ENCODE measurements at places on chromosomes 5 and 9. TPM values are rescaled to one million over a fixed set of nuclear protein-coding genes. Genes with fewer than 3 reads are reported as not detected.

Gene PCDHA5
- total RNA-seq = not detected

Gene CDH9
- 0.13 TPM for total RNA-seq

Gene OTP
- 0.24 TPM for total RNA-seq

Gene DMRT1
- not detected for total RNA-seq

Gene ADAMTS12
- total RNA-seq = 82.2 TPM

Gene FGD3
- total RNA-seq = not detected

Gene RAD50
- 16.0 TPM for total RNA-seq

Gene NUTM2F
- total RNA-seq = not detected

Gene FOXD4L3
- not detected for total RNA-seq

Gene LCNL1
- total RNA-seq = not detected

Gene WNT8A
- not detected for total RNA-seq

Gene NR5A1
- total RNA-seq = not detected

Gene BRD8
- total RNA-seq = 68.6 TPM

Gene DMRT3
- not detected for total RNA-seq

Gene SPATA31A3
- not detected for total RNA-seq

Gene ANGPTL2
- total RNA-seq = 10.1 TPM

Gene MYMK
- 1.0 TPM for total RNA-seq

Gene VCAN
- total RNA-seq = 261 TPM

Gene DEPDC1B
- 10.0 TPM for total RNA-seq

Gene CCL21
- total RNA-seq = not detected

Gene CTSV
- 2.1 TPM for total RNA-seq

Gene TTC16
- total RNA-seq = not detected

Gene SLC6A18
- total RNA-seq = not detected

Gene GARIN3
- total RNA-seq = not detected

Gene C9orf153
- total RNA-seq = not detected

Gene MLANA
- not detected for total RNA-seq

Gene SLC25A48
- total RNA-seq = not detected

Gene TRIM36
- total RNA-seq = 1.4 TPM

Gene FOXD4L4
- total RNA-seq = 0.08 TPM

Gene CCDC112
- 5.0 TPM for total RNA-seq

Gene DMRT2
- total RNA-seq = not detected

Gene IFNA13
- total RNA-seq = not detected

Gene VLDLR
- total RNA-seq = 6.0 TPM

Gene HAND1
- not detected for total RNA-seq

Gene FBP2
- not detected for total RNA-seq

Gene COL5A1
- 383 TPM for total RNA-seq

Gene MZB1
- not detected for total RNA-seq

Gene LRRC14B
- not detected for total RNA-seq
